ENCODE measurements at places on chromosomes 7 and 10.

- DNase-seq: no peak
These were observed 93.0 kb upstream of the RSU1 start for GRCh38 chr10:16909961-16910792.

DNA sequence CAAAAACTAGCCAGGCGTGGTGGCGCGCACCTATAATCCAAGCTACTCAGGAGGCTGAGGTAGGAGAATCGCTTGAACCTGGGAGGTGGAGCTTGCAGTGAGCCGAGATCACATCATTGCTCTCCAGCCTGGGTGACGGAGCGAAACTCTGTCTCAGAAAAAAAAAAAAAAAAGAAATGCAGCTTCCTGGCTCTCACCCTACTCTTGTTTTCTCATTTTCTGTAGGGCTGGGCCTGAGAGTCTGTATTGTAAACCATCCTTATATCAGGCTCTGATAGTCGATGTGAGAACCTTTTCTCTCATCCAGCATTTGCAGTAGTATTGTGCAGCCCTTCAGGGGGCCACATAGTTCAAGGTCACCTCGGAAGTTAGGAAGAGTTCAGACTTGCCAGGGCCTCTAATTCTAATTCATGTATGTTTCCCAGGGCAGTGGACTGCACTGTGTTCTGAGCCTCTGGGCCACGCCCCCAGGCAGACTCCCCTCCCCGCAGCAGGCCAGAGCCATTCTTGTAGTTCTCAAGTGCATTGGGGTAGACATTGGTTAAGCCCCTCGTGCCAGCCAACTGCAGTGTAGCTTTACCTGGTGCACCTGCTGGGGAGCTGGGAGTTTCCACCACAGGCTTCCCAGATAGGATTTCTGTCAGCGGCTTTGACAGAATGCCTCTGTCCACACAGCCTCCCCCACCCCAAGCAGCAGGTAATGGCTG, 38.3 kb upstream of the PDCD4 start:
- DNase-seq: no peak

- no peak for DNase-seq
These were observed 23.0 kb downstream of the TMEM120A start for GRCh38 chr7:75971309-75971960.

DNA sequence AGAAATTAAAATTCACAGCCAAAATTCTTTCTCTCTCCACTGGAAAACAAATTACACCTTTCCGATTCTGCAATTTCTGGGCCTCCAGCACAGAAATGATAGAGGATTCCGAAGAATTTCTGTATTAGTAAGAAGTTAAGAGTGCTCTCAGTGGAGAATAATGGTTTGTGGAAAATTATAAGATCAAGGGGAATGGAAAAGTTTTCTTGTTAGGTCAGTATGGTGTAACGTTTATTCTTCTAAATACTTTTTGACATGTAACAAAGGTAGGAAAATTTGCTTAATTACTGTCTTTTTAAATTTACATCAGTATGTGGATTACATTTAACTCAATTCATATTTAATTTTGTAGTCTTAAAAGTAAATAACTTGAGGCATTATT, 288.3 kb upstream of the NFE2L3 start:
- no peak for DNase-seq

- DNase-seq: peak; percentile 57
These were observed 109.6 kb downstream of the WNT2 start for GRCh38 chr7:117212969-117213877.

DNA sequence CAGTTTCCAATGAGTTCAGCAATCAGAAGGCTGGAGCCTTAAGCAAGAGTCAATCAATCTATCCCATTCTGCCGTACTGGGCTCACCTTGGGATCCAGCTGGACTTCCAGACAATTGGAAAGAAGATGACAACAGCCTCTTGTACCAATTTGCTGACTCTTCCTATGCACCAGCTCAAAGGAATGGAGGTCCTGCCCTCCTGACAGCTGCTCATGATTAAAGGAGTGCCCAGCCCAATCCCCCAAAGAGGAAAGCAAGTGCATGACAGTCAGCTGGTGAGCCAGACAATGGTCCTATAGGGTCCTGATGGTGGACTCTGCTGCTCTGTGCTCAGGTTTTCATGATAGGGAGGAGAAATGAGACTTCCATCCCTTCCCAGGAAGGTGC, 25.1 kb downstream of the VSTM4 start:
- DNase-seq: no peak

All from H4 (cell line).